ENCODE measurements at places on chromosomes 13 and 19.

DNA sequence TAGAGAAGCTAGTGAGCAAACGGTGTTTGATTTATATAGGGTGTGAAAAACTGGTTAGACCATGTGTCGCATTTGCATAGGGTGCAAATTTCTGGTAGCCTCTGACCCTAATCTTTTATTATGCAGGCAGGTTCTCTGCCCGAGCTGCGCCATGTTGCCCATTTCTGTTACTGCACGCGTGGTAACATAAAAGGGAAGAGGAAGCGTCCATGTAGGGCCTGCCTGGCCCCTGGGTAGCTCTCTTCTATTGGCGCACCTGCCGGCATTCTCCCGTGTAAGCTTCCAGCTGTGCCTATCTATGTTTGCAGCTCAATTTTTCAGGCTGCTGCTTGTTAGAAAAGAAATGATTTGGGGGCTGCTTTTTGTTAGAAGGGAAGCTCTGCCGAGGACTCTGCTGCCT, 14.0 kb upstream of the CD70 start:
- DNase-seq, result no peak

GRCh38 chr19:7925171-7925851, 624 bp downstream of the CTXN1 start:
- DNase-seq, result peak; percentile 82

DNA sequence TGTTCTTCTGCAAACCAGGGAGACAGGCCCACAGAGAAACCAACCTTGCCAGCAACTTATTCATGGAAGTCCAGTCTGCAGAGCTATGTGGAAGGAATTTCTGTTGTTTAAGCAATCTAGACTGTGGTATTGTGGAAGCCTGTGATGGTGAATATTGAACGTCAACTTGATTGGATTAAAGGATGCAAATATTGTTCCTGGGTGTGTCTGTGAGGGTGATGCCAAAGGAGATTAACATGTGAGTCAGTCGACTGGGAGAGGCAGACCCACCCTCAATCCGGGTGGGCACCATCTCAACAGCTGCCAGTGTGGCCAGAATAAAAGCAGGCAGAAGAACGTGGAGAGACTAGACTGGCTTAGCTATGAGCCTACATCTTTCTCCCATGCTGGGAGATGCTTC, 606.0 kb downstream of the EFNB2 start:
- no peak for DNase-seq

GRCh38 chr19:42066075-42066754, 3.8 kb downstream of the GRIK5 start:
- no peak for DNase-seq

DNA sequence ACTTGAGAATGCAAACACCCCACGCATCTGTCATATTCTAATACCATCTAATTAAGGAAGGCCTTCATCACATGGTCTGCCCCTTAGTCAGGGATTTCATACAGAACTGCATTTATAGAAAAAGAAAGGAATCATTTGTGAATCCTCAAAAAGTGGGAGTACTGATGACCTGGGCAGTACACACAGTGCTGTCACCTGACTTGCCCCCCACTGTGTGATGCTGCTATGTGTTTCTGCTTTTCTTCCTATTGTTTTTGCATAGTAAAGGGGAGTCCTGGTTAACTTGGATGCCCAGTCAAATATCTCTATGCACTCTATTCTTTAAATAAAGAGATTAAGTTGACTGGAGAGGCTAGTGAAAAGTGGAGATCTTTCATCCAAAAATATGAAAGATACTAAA, 1921.2 kb upstream of the PRR20A start:
- no peak for DNase-seq

DNA sequence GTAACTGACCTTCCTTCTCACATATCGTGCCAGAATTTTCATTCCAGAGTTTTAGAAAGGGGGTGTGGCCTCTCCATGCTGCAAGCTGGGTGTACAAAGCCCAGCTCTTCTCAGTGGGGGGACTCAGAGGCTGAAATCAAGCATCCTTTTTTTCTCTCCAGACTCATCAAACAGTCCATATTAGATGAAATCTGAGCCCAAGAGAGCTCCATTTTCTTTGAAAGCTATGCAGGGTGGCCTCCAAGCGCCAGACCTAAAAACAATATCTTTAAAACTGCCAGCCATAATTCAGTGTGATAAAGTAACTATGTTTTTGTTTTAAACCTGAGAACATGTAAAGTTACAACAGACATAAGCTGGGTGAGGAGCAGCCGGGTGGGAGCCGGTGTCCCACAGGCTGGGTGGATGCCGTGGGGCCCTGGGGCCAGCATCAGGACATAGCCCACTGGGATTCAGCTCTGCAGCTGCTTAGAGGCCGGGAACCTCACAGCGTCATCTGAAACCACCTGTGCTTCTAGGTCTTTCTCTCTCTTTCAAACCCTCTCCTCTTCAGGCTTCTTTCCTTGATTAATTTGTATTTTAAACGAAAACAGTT, 249.2 kb downstream of the ZNF536 start:
- no peak for DNase-seq

GRCh38 chr19:5978606-5979552, 939 bp upstream of the RANBP3 start:
- no peak for DNase-seq

GRCh38 chr13:27170221-27170515, 1.4 kb downstream of the USP12 start:
- DNase-seq, result no peak

DNA sequence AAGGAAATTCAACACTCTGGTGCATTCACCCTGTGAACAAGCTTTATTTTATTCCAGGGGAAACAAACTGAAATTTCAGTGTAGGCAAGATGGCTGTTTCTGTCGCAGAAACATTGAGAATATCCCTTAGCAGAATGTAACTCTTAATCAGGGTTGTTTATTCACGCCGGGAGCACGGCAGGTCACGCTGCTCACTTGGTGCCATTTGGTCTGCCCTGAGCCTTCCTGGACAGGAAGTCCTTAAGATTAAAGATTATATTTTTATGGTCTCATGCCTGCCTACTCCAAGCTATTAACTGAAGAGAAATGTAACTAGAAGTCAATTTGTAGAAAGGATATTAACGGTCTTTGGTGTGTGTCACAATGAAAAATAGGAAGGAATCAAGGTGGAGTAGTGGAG, 185.3 kb upstream of the ARGLU1 start:
- no peak for DNase-seq

DNA sequence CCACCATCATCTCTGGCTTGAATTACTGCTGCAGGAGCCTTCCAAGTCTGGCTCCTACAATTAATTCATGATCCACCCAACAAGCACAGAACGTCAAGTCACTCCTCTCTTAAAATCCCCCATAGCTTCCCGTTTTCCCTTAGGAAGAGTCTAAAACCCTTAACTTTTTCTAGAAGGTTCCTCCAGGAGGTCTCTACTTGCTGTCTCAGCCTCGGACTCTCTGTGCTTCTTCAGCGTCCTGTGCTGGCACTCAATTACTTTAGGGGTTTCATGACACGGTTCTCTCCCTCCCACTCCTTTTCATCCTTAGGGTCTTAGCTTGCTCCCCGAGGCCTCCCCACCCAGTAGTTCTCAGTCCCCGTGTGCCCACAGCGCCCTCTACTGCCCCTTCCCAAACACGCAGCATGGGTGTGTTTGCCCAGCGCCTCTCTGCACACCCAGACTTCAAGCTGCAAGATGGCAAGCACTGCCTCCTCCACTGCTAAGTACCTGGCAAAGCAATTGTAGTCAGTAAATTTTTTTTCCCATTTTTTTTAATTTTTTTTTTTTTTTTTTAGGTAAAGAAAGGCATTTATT, 25.8 kb upstream of the MAP3K10 start:
- no peak for DNase-seq

- no peak for DNase-seq
Measured at GRCh38 chr19:31511696-31512095, 162.5 kb upstream of the TSHZ3 start.

DNA sequence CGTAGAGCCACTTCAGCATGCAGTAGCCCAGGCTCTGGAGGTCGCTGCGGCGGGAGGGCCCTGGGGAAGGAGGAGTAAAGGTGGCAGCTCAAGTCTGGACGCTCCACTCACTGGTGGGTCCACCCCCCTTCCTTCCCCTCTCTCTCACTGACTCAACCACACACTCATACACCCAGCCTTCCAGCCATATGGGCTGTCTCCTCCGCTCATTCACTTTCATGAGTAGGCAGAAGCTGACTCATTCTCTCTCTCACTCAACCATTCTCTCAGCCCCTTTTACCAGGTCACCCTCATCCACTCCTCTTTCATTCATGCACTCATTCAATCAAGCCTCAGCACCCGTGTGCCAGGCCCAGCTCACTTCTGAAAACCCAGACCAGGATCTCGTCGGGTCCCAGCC, 27.5 kb upstream of the SIGLEC11 start:
- DNase-seq, result no peak

- DNase-seq, result no peak
Measured at GRCh38 chr19:44904426-44904994, 1.1 kb upstream of the APOE start.

DNA sequence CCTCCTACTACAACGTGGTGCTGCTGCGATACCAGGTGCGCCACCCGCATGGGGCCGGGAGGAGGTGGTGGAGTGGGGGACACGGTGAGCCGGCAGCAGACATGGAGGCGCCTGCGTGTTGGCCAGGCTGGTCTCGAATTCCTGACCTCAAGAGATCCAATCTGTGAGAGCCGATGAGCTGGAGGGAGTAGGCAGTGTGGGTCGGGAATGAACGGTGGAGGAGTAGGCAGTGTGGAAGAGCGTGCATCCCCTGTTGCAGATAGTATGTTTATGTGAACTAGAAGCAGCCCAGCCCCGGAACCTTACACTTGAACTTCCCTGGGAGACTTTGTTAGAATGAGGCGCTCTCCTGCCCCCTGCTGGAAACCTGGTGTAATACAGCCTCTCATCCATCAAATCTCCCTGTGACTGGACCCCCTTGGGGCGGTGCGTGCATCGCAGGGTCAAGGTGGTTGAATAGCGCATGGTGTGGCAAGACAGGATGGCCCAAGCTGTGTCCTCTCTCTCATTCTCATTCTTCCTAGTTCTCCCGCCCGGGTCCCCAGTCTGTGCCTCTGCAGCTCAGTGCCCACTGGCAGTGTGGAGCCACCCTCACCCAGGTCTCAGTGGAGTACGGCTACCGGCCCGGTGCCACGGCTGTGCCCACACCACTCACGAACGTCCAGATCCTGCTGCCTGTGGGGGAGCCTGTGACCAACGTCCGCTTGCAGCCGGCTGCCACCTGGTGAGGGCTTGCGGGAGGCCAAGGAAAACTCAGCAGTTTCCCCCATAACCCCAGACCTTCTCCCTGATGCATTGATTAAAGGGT, 10.5 kb upstream of the B3GNT3 start:
- DNase-seq, result peak; percentile 49

GRCh38 chr13:112900691-112901091, 68.3 kb upstream of the MCF2L start:
- DNase-seq, result peak; percentile 9

DNA sequence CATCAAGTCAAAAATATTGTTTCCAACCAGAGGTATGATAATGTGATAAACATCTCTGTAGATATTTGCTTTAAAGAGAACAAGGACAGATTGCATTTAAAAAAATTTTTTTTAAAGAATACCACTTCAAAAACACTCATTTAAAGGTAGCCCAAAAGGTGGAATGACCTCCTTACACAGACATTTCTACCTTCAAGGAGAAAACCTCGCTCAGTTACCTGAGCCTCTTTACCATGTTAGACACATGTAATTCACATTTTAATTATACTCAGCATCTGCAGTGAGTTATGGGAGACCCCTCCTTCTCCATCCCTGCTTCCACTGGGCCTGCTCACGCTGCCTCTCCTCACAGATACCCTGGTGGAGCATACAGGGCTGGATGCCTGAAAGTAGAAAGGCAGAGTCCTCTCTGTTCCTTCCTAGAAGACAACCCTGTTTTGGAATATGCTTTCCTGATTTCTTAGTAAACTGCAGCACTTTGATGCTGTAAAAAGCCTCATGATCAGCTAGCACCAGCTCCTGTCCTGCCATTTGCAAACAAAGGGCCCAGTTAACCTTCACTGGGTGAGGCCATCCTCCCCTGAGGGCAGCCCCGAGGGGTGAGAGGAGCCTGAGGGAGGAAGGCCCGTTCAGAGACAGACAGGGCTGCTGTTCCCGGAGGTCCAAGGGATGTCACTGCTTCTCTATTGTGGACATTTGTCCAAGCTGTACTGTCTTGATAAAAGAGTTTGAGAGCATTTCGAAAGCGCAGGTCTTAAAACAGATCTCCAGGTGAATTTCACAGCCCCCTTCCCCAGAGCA, 117.8 kb downstream of the IRS2 start:
- no peak for DNase-seq

GRCh38 chr13:57569986-57570385, 61.6 kb upstream of the PCDH17 start:
- no peak for DNase-seq

GRCh38 chr13:34031610-34032009, 213.7 kb downstream of the RFC3 start:
- no peak for DNase-seq

GRCh38 chr13:40313269-40314200, 352.9 kb downstream of the FOXO1 start:
- DNase-seq, result no peak

DNA sequence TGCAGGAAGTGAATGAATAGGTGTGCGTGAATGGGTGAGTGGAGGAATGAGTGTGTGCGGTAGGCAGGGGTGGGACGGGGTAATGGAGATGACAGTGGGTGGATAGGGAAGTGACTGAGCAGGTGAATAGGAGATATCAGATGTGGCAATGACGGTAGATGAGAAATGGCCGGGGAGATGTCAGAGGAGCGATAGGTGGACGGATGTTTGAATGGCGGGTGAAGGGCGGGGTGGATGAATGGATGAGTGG, 1.5 kb downstream of the TTC9B start:
- no peak for DNase-seq

- DNase-seq, result peak; percentile 93
Measured at GRCh38 chr19:8578642-8579265, 1.5 kb upstream of the MYO1F start.

GRCh38 chr19:34232566-34233481, 21.5 kb upstream of the GARRE1 start:
- no peak for DNase-seq

DNA sequence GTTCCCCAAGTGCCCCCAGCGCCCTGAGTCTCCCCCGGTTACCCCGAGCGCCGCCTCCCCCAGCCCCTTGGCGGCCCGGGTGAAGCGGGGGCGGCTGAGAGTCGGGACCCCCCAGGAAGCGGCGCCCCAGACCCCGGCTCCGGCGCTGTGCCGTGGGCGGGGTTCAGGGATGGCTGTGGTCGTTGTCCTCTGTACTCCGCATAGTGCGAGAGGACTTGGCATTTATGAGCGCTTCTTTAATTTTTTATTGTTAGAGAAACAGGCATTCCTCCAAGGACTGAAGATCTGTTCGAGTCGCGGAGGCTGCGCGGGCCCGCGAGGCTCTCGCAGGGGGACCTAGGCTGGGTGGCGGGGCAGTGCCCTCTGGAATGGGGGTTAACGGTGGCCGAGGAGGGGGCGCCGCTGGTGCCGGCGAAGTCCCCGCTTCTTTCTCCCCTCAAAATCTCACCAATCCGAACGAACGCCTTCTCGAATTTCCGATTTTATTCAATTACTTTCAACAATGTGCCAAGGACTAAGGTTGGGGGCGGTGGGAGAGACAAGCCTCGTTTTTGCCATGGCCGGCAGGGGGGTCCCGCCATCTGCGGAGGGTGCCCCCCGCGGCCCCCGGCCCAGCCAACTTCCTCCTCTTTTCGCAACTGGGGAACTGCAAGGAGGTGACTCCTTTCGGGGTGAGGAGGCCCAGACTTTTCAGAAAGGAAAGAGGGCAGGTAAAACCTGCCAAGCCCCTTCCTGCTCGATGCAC, 596 bp upstream of the GJB2 start:
- DNase-seq, result no peak

GRCh38 chr13:23636360-23636759, 66.1 kb downstream of the TNFRSF19 start:
- DNase-seq, result no peak

Data from omental fat pad (tissue), 4 donors.